Stimulated activated CD4-positive, alpha-beta T cell treated with anti-CD3 and anti-CD28 coated beads, Interleukin-1b, Interleukin-23, amount 100 ng/mL, for 4 hours (primary cell): ENCODE measurements at places on chromosomes 13 and 19.

- DNase-seq = no peak
These were observed 216.4 kb downstream of the DCT start for GRCh38 chr13:94263038-94263437.

- DNase-seq = peak; percentile 57
These were observed 47.6 kb downstream of the PTPRS start for GRCh38 chr19:5292822-5293611.

DNA sequence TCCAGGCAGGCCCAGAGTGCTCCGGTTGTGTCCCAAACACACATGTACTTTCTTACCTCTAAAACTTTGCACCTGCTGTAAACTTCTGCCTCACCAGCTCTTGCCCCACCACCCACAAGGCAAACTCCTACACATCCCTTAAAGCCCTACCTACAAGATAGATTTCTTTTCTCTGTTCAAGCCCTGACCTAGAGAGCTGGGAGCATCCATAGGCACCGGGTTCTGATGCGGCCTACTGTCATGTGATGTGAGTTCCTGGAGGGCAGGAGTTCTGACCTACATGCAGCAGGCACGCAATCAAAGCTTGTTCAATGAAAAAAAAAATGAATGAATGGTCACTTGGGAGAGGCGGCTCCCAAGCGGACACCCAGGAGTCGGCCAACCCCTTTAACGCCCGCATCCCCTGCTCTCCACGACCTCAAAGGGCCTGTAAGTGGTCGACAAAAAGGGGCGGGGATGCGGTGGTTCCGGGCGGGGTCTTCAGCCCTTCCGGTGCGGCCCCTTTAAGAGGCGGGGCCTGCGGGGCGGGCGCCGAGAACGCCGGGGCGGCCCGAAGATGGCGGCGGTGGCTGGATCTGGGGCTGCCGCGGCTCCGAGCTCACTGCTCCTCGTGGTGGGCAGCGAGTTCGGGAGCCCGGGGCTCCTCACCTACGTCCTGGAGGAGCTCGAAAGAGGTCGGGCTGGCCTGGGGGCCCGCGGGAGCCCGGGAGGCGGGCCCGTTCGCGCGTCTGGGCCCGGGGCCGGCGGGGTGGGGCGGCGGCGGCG, at the start of gene MAP1S:
MAP1S (plus strand) TSS at position 534 of the 765 bp plus-strand sequence; CDS start at position 557, 23 bp downstream.
- peak; percentile 48 for DNase-seq

DNA sequence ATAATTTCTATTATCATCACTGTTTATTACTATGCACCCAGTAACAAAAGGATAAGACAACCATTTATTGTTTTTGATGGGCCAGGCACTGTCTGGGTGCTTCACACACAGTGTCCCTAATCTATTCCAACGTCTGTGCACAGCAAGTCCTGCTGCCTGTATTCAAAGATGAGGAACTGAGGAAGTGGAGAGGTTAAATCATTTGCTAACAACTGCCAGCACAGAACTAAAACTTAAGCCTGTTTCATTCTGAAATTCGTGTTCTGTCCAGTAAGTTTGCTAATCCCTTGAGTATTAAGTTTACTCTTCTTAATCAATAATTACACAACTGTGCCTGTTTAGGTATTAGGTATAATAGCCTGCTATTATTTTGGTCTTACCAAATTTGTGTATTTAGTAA, 41.9 kb downstream of the TEX26 start:
- DNase-seq = no peak

GRCh38 chr19:409516-410242, 732 bp upstream of the C2CD4C start:
- no peak for DNase-seq

DNA sequence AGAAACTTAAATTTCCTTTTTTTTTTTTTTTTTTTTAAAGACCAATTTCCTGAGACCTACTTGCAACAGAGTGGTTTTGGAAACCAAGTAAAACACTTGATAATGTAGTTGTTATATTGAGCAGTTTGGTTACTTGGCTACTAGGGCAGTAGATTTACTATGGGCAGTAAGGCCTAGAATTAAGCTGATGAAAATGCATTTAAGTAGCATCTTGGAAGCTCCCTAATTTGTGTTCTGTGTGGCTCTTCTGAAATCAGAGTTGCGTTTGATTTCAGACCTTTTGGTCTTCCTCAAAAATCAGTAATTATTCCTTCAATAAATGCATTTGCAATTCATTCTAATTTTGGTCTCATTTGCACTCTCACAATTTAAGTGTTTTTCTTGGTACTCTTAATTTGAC, 810 bp downstream of the GPR180 start:
- DNase-seq = no peak

GRCh38 chr13:112911285-112911701, 57.7 kb upstream of the MCF2L start:
- DNase-seq = no peak

- no peak for DNase-seq
These were observed 8.2 kb downstream of the KCTD12 start for GRCh38 chr13:76878043-76878442.

- no peak for DNase-seq
These were observed 18.3 kb downstream of the NUP58 start for GRCh38 chr13:25319771-25320170.

DNA sequence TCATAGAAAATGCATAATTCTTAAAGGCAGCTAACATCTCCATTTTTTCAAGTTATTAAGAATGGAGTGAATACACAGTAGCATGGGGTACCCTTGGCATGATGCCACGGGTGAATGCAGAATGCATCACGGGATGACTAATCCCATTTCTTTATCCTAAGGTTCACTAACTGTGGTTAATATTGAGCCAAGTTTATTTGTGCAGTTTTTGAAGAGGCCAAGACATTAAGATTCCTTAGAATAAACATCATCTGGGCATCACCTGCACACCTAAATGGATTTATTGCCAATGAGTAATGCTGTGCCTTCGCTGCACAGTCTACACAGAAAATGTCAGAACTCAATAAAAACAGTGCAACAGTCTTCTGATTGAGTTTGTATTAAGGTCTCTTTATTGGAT, 333.1 kb downstream of the GPC6 start:
- DNase-seq = no peak

GRCh38 chr19:13920940-13921747, 15.1 kb downstream of the CC2D1A start:
- no peak for DNase-seq
